ENCODE measurements at places on chromosomes 2 and 18.

DNA sequence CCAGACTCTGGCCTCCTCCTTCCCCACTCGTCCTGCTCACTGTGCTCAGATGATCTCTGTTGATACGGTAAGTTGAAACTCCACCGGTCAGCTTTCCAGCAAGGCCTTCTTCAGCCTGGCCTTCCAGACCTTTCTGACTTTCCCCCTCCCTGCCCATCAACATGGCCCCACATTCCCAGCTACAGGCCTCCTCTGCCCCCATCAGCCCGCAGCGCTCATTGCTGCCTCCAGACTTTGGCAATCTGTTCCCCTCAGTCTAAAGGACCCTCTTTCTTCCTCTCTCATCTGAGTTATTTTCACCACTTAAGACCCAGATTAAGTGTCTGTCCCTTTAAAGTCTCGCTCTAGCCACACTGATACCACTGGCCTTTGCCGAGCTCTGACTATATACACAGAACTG is 10.6 kb downstream of the LOXHD1 start:
- no peak for DNase-seq

DNA sequence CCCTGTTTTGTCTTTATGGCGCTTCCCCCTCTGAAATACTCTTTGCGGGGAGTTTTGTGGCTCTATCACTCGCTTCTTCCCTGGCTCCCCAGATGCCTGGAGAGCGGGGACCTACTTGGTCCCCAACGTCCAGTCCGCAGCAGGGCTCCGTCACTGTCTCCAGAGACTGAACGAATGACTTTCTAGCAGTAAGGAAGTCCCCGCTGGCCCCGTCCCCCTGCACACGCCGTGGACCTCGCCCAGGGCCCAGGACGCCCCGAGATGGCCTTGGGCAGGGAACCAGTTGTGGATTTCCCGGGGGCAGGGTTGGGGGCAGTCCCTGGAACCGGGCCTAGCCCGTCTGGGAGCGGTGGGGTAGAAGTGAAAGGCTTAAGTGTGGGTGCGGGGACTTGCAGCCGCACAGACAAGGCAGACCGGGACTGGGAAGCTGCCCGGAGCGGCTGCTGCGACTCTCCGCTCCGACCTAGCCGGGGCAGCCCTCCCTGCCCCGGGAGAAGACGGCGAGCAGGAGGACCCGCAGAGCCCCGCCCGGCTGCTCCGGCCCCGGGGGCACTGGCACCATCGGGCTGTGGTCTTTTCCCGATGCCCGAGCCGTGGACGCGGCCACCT is 821 bp upstream of the EPHA4 start:
- DNase-seq, result peak; percentile 56

- DNase-seq, result no peak
Measured at GRCh38 chr18:55488473-55488872, 99.5 kb downstream of the TCF4 start.

GRCh38 chr2:70905443-70906421 is 30.0 kb upstream of the ATP6V1B1 start:
- DNase-seq, result no peak

GRCh38 chr2:27667446-27667845 is 3.8 kb downstream of the SLC4A1AP start:
- no peak for DNase-seq

GRCh38 chr2:104528101-104528500 is 325.8 kb upstream of the POU3F3 start:
- no peak for DNase-seq

DNA sequence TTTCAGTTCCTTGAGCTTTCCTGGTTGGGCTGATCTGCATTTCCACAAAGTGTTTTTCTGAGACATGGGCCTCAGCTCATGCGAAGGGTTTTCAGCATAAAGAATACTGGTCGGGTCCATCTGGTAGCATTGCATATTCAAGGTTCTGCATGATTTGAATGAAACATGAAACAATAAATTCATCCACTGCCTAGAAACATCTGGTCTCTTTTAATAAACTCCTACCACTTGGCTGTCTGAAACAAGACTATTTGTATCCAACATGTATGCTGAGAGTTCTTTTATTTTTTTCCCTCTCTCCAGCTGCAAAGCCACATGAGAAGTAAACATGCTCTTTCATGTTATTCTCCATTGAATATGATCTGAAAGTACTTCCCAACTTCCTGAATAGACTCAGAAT is 314.9 kb upstream of the SOX11 start:
- no peak for DNase-seq

DNA sequence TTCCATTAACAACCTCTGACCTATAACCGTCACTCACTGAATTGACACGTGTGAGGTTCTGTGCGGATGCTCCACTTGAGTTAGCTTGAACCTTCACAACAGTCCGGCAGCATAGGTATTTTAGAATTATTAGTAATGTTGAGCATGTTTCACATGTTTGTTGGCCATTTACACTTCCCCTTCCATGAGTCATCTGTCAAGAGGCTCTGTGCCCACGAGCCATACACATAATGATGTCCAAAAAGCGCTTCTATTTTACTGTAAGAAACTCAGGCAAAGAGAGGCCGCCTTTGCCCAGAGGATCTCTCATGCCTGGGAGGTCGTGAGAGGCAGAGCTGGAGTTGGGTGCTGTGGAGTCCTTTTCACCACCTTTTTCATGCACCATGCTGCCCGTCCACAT is 28.9 kb upstream of the TMEM214 start:
- DNase-seq, result no peak

DNA sequence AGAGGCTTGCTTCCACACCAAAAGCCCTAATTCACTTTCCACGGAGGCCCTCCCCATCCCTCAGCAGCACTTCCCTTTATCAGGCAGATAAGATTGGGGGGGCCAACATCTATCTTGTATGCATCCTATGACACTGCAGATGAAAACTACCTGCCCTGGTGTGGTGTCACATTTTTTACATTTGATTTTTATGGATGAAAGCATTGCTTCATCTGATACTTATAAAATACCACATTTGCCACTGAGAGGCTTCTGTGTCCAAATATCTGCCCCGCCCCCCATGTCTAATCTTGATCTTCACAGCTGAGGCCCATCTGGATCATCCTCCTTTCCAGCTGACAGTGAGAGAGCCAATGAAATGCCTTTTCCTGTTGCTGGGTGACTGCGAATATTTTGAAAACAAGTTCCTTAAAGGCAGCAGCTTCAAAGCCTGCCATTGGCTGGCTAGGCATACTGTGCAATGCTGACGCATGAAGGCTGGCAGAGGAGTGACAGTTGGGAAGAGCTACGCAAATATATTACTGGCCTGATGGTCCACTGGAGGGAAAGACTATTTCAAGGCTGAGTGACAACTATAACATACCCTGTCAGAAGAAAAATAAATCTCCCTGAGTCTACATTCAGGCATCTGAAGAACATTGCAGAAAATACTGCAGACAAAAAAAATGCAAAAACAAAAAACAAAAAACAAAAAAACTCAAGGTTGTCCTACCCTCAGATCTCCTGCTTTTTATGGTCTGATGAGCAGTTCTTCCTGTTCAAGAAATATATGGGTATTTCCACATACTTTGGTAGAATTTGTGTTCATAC is 318.7 kb downstream of the PDE11A start:
- peak; percentile 26 for DNase-seq

GRCh38 chr18:56034949-56035348 is 447.0 kb upstream of the TCF4 start:
- DNase-seq, result no peak

DNA sequence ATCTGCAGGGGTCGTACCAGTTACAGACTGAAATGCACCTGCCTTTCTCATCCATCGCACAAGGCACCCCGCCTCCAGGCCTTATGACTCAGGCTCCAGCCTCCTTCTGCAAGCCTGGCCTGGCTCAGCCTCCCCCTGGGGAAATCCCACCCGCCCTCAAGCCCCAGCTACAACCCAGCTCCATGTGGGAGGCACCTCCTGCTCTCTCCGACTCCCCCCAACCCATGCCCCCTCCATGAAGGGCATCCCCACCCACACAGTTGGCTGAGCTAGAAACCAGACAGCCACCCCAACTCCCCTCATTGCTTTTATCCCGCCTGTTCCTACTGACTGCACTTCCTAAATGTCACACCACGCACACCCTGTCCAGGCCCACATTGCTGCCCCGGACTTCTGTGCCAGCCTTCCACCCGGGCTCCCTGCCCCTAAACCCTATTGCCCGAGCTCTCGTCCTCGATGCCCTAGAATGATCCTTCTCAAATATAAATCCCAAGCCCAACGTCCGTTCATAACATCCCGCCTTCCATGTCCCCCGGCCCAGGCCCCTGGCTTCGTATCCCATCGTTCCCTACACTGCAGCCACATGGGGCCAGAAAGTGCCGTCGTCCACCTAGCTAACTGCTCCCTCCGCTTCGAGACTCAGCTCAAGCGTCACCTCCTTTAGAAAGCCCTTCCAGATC is 9.9 kb downstream of the DNMT3A start:
- no peak for DNase-seq
